ENCODE measurements at places on chromosomes 4 and X.

DNA sequence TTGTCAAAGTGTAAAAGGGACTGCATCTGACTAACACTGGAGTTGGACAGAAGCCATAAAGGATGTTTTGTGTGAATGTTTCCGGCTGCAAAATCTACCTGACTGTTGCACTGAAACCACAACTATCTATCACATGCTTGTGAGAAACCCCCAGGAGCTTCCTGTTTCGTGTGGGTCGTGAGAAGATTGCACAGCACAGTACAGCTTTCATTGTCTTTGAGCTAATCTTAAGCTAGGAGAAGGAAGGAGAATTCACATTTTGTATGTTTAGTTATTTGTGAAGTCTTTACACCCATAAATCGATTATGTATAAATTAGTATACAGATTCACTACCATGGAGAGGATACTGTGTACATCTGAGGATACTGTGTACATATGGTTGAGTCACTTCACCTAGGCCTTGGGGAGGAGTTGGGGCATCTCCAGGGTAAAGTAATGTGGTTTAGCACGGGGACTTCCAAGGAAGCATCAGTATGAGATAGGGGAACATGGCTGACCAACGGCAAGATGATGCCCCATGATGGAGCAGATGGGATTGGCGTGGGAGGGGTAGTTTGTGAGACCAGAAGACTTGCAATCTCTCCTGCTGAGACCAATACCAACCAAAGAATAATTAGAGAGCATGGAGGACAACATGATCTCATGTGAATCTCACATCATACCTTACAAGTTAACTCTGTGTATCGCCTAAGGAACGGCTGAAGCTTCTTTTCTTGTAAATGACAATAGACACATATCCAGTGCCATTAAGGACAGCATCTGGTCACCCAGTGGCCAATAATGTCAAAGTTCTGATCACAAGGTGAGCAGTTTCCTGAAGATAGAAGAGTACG, 43.1 kb upstream of the FAM9C start:
- DNase-seq: no peak

GRCh38 chr4:73661646-73662119, 41.4 kb upstream of the RASSF6 start:
- no peak for DNase-seq

DNA sequence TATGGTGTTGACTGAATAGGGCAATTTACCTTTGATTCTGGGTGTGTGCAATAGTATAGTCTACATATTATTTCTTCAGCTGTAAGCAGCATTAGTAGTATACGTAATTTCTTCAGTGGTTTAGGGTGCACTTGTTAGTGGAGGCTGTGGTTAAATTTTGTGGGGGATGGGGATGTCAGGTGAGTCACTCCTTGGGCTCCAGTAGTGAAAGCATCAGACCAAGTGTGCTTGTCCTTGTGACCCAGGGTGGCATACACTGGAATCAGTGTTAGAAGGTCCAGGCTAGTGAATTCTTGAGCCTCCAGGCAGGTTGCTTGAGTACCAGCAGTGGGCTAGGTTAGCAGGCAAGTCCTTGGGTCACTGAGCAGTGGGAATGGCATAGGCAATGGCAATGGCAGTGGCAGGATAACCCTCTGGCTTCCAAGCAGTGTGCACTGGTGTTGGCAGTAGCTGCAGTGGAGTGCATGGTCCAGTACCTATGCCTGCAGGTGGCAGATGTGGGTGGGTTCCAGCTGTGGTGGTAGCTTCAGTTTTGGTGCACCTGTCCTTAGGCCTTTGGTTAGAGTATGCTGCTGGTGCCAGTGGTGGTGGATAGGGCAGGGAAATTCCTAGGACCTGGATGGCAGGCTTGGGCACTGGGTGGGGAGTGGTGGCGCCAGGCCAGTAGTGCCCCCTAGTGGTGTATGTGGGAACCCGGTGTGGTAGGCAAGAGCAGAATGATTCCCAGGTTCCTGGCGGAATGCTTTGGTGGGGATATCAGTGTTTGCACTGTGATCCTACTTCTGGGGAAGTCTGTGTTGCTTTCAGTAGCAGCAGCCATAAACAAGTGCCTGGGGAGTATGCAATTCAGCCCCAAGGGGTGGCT, 531.0 kb downstream of the SMARCA1 start:
- no peak for DNase-seq

- DNase-seq: no peak
Measured at GRCh38 chrX:40318076-40318475, 220.3 kb upstream of the BCOR start.

- no peak for DNase-seq
Measured at GRCh38 chr4:56480691-56481090, 13.3 kb downstream of the SRP72 start.

GRCh38 chr4:103786014-103786413, 66.2 kb upstream of the TACR3 start:
- DNase-seq: peak; percentile 86

GRCh38 chrX:96689991-96690390, 5.3 kb downstream of the DIAPH2 start:
- DNase-seq: no peak

DNA sequence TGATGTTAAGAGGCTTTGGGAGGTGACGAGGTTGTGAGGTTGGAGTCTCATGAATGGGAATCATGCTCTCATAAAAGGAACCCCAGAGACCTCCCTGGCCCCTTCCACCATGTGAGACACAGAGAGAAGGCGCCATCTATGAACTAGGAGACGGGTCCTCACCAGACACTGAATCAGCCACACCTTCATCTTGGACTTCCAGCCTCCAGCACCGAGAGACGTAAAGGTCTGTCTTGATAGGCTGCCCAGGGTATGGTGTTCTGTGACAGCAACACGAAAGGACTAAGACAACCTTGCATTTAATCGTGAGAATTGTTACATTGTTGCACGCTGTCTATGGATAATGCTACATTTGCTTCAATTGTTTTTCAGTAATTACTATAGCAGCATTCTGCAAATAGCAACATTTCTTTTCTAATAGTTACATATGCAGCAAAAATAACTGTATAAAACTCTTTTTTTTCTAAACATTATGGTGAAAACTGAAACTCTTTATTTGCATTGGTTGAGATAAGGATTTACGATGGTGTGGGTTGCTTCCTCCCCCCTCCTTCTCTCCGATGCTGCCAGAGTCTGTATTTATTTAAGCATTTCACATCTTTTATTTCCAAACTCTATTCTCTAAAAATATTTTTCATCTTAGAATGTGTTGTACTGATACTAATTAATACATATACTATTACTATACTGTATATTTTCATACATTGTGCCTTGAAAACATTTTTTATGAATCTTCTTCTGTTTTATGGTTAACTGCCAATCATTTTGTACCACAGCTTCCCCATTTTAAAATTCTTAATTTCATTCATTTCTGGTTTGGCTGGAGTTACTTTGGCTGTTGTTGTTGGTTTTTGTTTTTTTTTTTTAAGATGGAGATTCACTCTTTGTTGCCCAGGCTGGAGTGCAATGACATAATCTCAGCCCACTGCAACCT, 26.4 kb upstream of the AKAP17A start:
- DNase-seq: no peak

DNA sequence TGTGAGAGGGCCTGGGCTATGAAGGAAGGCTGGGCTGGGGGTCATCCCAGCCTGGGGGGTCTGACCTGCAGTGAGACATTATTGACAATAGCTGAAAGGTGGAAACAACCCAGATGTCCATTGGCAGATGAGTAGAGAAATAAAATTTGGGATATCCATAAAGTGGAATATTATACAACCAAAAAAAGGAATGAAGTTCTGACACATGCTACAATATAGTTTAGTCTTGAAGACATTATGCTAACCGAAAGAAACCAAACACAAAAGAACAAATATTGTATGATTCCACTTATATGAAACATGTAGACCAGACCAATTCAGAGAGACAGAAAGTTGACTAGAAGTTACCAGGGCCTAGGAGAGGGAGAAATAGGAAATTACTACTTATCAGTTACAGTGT, 44.7 kb downstream of the RTL5 start:
- DNase-seq: no peak

All from iPS DF 6.9 (cell line).